M059J (cell line): ENCODE measurements at places on chromosomes 5 and 9.

- no peak for DNase-seq
Measured at GRCh38 chr9:78769690-78770089, 472.8 kb downstream of the PSAT1 start.

DNA sequence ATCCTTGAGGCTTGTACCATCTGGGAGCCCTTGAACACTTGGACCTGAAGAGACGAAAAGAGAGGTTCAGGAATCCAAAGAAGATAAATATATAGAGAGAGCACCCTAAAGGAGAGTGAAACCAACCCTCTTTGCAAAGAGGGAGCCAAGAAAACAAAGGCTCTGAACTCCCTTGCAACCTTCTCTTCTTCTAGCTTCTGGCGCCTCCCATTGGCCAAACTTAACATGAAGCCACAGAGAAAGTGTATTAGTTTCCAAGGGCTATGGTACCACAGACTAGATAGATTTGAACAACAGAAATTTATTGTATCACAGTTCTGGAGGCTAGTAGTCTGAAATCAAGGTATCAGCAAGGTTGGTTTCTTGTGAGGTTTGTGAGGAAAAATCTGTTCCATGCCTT, 175.1 kb downstream of the HCN1 start:
- peak; percentile 48 for DNase-seq

DNA sequence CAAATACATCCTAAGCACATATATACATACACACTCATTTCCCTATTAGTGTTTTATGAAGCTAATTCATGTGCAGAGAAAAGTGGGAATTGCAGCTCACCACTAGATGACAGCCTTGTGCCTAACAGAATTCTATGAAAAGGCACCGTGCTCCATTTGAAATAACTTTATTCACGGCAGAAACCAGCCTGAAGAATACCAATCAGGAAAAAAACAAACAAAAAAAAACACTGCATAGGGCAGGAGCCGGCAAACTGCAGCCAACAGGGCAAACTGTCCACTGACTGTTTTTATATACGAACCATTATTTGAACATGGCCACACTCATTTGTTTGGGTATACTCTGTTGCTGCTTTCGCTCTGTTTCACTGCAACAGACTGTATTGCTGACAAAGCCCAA, 33.6 kb downstream of the ERMP1 start:
- peak; percentile 62 for DNase-seq

DNA sequence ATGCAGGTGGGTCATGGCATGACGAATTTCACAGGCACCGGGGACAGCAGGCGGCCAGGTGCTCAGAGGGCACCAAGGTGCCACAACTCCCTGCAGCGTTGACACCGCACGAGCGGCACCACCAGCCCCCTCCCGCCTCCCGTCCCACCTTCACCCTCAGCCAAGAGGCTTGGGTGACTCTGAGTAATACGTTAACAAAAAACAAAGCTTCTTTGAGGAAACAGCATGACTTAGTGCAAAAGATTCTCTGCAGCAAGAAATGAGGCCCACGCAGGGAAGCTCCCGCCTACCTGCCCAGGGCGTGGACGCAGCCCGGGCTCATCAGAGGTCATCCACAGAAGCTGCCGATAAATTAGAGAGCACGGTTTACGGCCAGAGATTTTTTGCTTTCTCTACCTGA, 4.1 kb downstream of the TMEM250 start:
- DNase-seq: no peak

DNA sequence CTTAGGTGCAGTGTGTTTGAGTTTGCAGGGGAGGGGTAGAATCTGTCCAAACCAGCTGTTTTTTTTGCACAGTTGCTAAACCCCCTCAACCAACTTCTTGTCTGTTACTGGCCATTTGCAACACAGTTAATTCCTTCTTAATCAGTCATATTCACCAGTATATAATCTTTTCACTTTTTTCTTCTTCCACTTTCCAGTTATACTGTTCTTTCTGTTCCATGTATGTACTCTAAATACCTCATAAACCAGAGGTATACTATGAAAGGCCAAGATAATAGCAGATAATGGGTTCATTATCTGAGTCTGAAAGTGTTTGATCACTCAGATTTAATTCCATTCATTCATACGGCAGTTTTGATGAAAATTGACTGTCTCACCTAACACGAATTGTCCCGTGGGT, 11.1 kb downstream of the SMAD5 start:
- DNase-seq: no peak

- DNase-seq: no peak
Measured at GRCh38 chr5:66793049-66793448, 196.9 kb downstream of the MAST4 start.

DNA sequence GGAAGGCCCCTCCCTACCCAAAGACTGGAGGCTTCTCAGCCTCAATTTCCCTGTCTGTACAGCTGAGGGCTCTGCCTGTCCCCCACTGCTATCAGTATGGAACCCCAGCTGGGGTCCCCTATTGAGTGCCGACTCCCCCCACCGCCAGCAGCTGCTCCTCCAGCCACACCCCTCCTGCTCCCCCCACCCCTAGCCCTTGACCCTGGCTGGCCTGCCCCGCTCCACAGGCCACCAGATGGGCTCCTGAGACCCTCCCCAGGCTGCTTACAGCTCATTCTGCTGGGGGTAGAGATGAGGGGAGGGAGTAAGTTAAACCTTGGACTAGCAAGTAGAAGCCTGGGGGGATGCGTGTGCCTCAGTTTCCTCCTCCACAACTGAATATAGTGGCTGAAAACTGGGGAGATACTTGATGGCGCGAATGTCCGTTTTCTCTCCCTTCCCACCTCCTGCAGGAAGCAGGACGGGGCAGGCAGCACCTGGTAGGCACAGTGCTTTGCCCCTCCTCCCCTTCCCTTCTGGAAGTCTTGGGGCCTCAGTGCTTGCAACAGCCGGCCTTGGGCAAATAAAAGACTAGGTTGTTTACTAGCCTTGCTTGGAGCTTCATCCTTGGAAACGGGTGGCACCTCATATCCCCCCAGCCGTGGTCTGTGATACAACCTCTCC, 19.1 kb downstream of the URM1 start:
- DNase-seq: no peak

GRCh38 chr9:93308158-93308602, 124.2 kb downstream of the WNK2 start:
- DNase-seq: no peak

DNA sequence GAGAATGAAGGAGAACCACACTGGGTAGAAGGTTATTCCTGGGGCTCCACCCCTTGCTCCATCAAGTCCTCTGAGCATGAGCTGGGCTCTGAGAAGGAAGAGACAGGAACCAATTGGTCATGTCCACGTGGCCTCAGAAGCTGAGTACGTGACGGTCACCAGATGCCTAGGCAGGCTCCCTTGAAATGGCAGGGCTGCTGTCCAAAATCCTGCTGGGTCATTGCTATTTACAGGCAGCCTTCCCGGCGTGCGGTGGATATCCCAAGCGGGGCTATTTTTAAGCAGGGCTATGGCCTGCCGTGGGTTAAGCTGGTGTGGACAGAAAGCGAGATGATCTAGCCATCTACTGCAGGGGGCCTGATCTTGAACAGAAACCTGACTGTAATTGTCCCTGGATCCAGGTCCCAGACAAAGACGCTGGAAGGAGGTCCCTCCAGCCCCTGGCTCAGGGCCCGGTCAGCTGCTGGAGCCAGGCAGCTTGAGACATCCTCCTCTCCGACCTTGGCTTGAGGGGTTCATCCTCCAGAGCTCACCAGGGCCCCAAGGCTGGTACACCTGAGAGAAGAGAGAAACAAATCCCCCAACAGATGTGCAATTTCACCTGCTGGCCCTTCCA, 550 bp upstream of the CKMT2 start:
- no peak for DNase-seq

- DNase-seq: no peak
Measured at GRCh38 chr5:110687485-110687884, 39.0 kb downstream of the TMEM232 start.

- peak; percentile 88 for DNase-seq
Measured at GRCh38 chr5:168301593-168302390, 10.3 kb downstream of the WWC1 start.

GRCh38 chr5:44729536-44729935, 79.2 kb upstream of the MRPS30 start:
- DNase-seq: no peak

DNA sequence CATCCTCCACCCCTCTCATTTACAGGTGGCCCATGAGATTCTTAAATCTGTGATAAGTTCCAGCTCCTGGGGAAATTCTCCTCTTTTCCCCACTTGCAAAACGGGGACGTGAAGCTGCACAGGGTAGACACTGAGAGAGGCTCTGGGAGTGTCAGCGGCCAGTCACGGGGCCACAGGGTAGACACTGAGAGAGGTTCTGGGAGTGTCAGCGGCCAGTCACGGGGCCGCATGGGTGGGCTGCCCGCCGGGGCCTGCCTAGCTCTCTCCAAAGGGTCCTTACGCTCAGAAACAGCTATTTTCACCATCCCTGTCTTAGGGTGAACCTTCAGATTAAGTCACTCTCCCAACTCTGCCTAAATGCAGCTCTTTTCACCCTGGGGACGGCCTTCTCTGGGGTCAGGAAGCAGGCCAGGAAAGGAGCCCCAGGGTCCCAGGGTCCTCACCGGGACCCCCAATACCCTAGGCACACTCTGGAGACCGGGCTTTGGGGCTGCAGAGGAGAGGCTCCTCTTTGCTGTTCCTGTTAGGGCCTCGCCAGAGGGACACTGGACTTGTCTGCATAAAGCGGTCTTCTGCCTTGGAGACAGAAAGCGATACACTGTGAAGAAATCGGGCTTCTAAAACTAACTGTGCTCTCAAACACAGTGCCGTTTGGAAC, 1.5 kb downstream of the FAM78A start:
- no peak for DNase-seq

DNA sequence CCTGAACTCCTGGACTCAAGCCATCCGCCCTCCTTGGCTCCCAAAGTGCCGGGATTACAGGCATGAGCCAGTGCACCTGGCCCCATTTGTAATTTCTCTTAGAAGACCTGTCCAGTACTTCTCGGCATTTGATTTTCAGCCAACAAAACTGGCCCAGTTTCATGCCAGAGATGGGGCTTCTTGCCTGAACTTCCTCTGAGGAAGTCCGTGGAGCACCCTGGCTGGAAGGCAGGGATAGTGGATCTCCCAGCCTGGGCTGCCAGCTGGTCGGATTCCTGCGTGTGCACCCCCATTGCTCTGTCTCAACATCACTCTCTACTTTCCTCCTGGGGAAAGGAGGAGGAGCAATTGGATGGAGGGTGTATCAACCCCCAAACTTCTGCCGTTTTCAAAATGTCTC, 39.0 kb downstream of the FAM78A start:
- no peak for DNase-seq

- no peak for DNase-seq
Measured at GRCh38 chr9:136334541-136334940, 7.2 kb downstream of the GPSM1 start.
